ENCODE measurements at places on chromosomes 5 and 9.

- DNase-seq: no peak
These were observed 142.9 kb downstream of the TLE1 start for GRCh38 chr9:81546489-81546888.

DNA sequence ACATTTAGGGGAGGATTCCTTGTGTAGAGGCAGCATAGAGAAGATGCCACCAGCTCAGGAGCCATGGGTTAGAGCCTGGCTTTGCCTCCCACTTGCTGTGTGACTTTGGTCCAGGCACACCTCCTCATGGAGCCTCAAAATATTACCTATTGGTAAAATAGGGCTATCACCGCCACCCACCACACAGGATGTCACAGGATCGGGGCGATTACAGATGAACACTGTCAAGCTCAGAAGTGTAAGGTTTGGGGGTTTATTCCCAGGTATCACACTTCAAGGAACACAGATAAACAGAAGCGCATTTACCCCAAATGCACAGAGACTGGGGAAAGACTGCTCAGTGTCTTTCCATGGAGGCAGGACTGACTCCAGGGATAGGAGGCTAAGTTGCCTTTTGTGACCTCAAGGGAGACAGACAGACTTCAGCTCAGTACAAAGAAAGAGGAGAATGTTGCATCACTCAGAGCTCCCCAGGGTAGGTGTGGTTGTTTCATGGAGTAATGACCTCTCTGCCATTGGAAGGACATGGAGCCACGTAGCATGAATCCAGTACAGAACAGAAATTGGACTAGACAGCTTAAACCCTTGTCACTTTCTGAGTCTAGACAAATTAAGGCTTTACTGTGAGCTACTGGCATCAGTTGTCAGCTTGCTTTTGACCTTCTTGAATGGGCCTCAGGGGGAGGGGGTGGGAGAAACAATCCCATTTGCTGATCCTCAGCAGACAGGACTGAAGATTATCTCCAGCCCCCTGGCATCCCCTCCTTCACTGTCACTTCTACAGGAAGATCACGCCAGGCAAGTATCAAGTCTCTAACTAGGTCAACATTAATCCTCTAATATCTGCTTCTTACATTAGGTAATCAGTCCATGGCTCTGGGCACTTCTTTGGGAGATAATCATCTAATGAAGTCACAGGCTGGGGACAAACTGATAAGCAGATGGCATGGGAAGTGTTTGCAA is 6.5 kb downstream of the TRAF1 start:
- DNase-seq: no peak

GRCh38 chr9:69222970-69223369 is 48.9 kb downstream of the TJP2 start:
- DNase-seq: no peak

DNA sequence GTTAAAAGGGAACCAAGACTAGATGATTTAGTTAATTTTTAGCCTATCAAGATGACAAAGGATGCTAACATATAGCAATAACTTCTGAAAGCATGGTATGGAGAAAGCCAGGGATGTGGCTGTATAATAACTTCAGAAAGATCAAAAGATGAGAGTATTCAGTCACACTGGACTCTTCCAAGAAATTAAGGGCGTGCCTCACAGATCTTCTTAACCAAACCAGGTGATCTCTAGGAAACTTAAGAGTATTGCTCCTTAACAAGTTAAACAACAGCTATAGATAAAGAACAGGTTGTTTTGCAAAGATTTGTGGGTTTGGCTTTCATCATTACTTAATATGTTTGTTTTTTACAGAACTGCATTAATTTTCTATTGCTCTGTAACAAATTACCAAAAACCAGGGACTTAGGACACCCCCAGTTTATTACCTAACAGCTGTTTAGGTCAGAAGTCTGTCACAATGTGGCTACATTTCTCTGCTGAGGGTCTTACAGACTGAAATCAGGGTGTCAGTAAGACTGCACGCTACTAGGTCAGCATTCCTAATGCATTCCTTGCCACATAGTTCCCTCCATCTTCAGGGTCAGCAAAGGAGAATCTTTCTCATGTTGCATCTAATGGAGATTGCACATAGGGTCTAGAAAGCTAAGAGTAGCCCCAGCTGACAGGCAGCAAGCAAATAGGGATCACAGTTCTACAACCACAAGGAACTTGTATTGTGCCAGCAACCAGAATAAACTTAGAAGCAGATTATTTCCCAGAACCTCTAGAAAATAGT is 113.8 kb downstream of the WDR70 start:
- no peak for DNase-seq

DNA sequence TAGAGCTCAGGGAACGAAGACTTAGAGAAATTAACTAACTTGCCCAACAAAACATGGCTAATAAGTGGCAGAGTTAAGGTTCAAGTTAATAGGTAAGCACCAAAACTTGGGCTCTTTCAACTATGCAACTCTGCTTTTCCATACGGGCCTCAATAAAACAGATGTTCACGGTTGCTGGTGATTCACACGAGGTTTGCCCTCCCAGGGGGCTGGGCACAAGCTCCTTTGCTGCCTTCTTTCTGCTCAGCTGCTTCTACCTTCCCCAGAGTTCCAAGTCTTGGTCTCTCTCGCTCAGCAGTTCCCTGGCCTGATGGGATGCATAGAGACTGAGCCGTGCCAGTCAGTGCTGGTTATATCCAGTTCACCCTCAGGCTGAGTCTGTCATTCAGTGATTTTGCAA is 217.9 kb downstream of the SREK1 start:
- no peak for DNase-seq

- DNase-seq: no peak
These were observed 15.8 kb downstream of the ERCC8 start for GRCh38 chr5:60929024-60929423.

GRCh38 chr5:44911501-44911900 is 102.8 kb downstream of the MRPS30 start:
- no peak for DNase-seq

- DNase-seq: no peak
These were observed 70.7 kb upstream of the SHISAL2B start for GRCh38 chr5:64619609-64620008.

GRCh38 chr9:69674112-69674685 is 2.0 kb upstream of the APBA1 start:
- DNase-seq: no peak

DNA sequence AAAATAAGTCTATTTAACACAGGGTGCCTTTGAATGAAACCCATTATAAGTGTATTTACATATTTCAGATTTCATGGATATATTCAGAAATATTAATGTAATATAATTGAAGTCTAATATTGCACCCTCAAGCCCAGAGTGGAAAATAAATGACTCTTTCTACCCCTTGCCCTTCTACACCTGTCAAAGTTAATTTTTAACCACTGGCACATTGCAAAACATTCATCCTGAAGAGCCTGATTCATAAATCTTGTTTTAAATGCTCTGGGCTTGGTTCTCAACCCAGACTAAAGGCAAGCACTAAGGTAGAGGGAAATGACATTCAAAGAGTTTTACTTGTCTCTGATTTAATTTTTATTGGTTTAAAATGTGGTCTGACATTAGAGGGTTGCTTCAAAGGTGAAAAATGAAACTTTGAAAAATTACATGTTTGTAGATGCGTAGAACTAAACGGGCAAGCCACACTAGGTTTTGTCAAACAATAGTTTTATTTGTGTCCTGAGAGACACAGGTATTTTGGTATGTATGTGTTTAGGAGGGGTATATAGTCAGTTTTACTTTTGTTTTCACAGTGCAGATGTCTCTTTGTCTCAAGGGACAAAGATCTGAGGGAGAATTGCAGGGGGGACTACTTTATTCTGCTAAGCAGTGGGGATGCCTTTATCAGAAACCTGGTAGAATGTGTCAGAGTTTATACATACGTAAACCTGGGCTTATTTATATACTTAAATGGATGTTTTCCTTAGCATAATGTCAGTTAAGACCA is 69.7 kb downstream of the PIK3R1 start:
- DNase-seq: no peak

All from sciatic nerve (tissue), 2 donors.